Smooth muscle cell of trachea (primary cell): ENCODE measurements at places on chromosomes 12 and 14. TPM values are rescaled to one million over a fixed set of nuclear protein-coding genes. Genes with fewer than 3 reads are reported as not detected.

The HCAR2 gene
- not detected in 2 replicates for total RNA-seq

The DACT1 gene
- total RNA-seq: 6.4 and 14.6 TPM in 2 replicates

The SERPINA3 gene
- 0.15 and 3.5 TPM in 2 replicates for total RNA-seq

The APOF gene
- not detected in 2 replicates for total RNA-seq

The BCL11B gene
- under 0.01 TPM in 1 of 2 replicates, not detected in the other for total RNA-seq

The CTSG gene
- total RNA-seq: not detected in 2 replicates

The ADAM20 gene
- total RNA-seq: 1.5 and 1.9 TPM in 2 replicates

The FGF6 gene
- not detected in 2 replicates for total RNA-seq

The CNTN1 gene
- 3.0 and 6.5 TPM in 2 replicates for total RNA-seq

The NAB2 gene
- total RNA-seq: 45.5 and 72.9 TPM in 2 replicates

The KCNK10 gene
- total RNA-seq: not detected in 2 replicates

The TCL1B gene
- total RNA-seq: not detected in 2 replicates

The COCH gene
- total RNA-seq: 0.33 and 0.58 TPM in 2 replicates

The KRT72 gene
- total RNA-seq: not detected in 2 replicates

The RHOF gene
- 8.8 and 9.3 TPM in 2 replicates for total RNA-seq

The HIP1R gene
- total RNA-seq: 21.4 and 25.1 TPM in 2 replicates

The LHX5 gene
- not detected in 2 replicates for total RNA-seq

The RTN1 gene
- total RNA-seq: 0.17 TPM in 1 of 2 replicates, not detected in the other

The FAM90A1 gene
- 0.33 TPM in 1 of 2 replicates, not detected in the other for total RNA-seq

The HCAR3 gene
- not detected in 2 replicates for total RNA-seq

The OVCH1 gene
- 0.15 and 0.83 TPM in 2 replicates for total RNA-seq

The KERA gene
- not detected in 2 replicates for total RNA-seq

The RFLNA gene
- total RNA-seq: not detected in 2 replicates

The GLI1 gene
- total RNA-seq: 1.2 and 1.6 TPM in 2 replicates

The LRRC43 gene
- 1.0 and 3.3 TPM in 2 replicates for total RNA-seq
